Activated naive CD4-positive, alpha-beta T cell treated with anti-CD3 and anti-CD28 coated beads, Interleukin-2, amount 50 U/mL, for 72 hours (primary cell): ENCODE measurements at places on chromosomes 3 and 15.

GRCh38 chr3:113038328-113038727 is 47.5 kb downstream of the GTPBP8 start:
- no peak for DNase-seq

DNA sequence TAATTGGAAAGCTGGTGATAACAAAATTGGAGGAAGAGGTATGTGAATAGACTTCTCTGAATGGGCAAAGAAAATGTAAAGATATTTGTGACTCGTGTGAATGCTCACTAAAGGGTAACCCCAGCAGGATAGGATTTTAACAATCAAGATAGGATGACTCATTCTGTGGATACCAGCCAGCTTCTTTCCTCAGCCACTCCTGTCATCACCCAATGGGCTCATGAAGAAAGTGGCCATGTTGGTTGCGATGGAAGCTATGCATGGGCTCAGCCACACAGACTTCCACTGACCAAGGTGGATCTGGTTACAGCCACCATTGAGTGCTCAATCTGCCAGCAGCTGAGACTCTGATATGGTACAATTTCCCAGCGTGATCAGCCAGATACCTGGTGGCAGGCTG is 40.9 kb downstream of the STRIT1 start:
- DNase-seq, result no peak

GRCh38 chr15:73321496-73322450 is 47.0 kb downstream of the HCN4 start:
- no peak for DNase-seq

DNA sequence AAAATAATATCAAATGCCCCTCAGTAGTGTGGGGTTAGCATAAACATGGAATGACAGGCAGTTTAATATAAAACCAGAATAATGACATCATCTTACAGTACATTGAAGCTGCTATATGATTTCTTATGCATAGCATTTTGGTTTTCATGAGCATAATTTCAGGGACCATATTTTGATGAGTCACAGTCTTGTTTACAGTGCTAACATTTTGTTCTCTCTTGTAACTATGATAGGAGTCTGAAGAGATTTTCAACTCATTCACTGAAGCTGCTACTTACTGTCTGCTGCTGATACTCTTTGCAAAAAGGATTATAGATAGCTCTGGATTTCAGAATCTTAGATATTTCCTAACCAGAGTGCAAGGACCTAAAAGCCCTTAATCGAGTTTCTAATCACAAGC is 92.6 kb upstream of the CCDC54 start:
- no peak for DNase-seq

- DNase-seq, result no peak
These were observed 43.9 kb downstream of the UBE3A start for GRCh38 chr15:25394898-25395297.

DNA sequence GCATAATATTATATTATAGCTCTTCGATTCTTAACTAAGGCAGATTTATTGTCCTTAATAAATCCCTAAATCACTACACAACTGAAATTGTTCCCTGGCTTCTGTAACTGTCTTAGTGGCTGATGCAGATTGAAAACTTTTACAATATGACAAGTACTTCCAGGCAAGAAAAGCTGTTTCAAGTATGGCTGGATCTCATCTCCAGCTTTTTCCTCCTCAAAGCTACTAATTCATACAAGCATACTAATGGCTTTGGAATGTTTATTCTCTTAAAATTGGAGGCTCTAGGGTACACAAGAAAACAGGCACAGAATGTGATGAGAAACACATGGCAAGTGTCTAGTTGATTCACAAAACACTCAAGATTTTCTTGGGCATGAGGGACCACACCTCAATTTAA is 351.5 kb upstream of the ICE2 start:
- no peak for DNase-seq

DNA sequence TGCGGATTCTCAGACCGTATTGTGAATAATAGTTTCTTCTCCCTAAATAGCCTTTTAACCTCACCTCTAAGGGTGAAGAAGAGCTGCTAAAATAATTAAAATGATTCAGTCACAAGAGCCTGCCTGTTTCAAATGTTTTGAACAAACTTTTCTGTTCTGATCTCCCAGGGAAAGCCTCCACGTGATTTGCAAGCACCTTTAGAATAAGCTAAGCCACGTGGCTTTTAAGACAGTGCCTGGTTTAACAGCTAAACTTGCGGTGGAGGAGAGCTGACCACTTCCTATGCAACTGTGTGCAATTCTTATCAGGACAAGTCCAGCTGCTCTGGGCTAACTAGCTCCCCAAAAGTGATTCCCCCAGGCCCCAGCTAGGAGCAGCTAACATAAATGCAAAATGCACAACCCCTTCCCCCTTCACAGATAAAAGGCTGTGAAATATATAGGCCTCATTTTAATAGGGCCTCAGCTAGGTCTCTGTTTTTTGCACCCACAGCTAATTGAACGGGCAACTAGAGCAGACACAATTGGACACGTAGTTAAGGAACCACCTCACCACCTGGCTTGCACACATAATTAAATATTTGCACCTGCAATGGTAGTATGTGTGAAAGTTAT is 401.2 kb upstream of the NR2F2 start:
- DNase-seq, result no peak

DNA sequence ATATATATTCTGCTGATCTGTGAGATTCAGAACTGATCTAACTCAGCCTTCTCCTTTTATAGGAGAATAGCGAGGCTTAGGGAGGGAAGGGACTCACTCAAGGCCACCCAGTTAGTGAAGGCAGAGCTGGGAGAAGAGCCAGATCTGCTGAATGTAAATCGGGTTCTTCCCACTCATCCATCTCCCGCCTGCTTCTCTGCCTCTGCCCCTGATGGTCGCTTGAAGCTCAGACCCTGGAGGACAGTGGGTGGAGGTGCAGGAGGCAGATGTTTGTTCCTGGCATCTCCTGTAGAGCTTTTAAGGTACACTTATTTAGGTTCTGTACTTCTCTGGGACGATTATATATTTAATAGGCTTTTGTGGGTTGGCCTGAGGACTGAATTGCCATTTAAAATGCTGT is 4.3 kb downstream of the PDIA5 start:
- DNase-seq, result no peak

GRCh38 chr3:109707617-109708016 is 370.3 kb upstream of the DPPA4 start:
- DNase-seq, result no peak

DNA sequence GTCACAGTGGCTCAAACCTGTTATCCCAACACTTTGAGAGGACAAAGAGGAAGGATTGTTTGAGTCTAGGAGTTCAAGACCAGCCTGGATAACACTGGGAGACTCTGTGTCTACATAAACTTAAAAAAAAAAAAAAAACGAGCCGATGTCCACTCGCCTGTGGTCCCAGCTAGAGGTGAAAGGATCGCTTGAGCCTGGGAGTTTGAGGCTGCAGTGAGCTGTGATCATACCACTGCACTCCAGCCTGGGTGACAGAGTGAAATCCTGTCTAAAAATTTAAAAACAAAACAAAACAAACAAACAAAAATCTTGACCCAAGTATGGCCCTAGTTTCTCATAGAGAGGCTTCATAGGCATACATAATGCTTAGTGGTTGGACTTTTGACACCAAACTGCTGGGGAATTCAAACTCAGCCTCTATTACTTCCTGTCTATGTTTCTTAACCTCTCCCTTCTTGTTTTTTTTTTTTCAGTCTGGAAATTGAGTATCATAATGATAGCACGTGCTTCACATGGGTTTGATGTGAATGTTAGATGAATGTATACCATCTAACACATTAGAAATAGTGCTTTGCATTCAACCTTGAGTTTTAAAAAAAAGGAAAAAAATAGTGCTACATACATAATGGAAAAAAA is 46.4 kb upstream of the CAPN7 start:
- no peak for DNase-seq

GRCh38 chr3:122523317-122523716 is 8.6 kb upstream of the KPNA1 start:
- no peak for DNase-seq

GRCh38 chr3:62011666-62012065 is 361.7 kb downstream of the FEZF2 start:
- no peak for DNase-seq

- no peak for DNase-seq
These were observed 480.7 kb upstream of the DPPA4 start for GRCh38 chr3:109818081-109818480.

- no peak for DNase-seq
These were observed 17.4 kb upstream of the ATP2B2 start for GRCh38 chr3:10522646-10523303.

GRCh38 chr3:80929576-80929975 is 831.9 kb downstream of the GBE1 start:
- no peak for DNase-seq

DNA sequence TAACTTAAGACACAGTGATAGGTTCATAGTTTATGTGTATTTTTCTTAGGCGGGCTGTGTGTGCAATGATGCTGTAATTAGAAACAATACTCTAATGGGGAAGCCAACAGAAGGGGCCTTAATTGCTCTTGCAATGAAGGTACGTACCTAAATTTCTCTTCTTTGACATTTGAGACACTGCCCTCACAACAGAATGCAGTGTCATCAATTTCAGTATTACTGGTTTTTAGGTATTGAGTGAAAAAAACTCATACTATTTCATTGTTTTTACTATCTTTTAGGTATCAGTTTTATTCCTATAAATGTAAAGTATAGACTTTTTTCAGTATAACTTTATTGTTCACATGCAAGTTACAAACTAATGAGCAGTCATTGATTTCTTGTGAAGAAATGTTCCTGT is 59.3 kb downstream of the ASTE1 start:
- no peak for DNase-seq

- no peak for DNase-seq
These were observed 112.2 kb downstream of the FEZF2 start for GRCh38 chr3:62261121-62261520.

DNA sequence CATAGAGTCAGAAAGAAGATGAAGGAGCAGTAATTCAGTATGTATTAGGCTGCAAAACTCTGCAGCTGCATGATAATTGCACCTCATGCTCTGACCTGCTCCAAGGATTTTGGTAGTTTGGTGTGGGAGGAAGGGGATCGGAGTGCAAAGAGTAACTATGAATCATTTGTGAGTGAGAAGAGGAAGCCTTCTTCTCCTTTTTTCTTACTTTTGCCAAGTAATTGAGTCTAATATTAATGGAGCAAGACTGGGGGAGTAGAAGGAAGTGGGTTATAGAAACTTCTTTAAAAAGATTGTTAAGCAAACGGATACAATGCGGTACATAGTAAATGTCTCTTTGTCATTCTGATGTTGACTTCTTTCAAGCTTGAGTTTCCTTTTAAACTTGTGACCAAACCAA is 276.5 kb downstream of the EDEM1 start:
- no peak for DNase-seq

DNA sequence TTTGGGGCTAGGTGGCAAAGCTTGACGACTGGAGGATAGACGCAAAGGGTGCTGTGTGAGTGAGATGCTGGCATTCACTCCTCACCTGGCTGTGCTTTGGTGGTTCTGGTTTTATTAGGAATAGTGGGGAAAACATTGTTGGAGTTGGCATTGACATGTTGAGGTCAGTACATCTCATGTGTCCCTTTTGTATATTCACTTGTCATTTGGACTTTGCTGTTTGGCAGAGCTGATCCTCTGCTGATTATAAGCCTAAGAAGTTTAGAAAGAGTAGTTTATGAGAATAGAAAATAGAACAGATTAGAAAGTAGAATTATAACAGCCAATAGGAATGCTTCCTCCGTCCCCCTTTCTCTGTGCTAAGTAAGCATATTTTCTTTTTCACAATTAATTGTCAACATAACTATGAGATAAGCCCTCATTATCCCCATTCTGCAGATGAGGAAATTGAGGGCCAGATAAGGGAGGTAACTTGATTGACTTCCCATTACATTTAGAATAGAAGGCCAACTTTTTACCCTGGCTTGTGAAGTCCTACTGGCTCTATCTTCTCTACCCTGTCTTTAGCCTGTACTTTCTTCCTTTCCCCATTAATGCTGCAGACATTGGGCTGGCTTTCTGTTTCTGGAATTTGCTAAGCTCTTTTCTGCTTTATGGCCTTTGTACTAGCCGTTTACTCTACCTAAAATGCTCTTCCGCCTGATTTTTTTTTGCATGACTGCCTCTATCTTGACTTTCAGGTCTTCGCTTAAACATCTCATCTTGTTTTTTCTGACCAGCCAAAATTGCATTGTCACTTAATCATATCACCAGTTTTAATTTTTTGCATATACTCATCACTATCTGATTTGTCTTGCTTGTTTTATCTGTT is 12.8 kb downstream of the ITPR1 start:
- DNase-seq, result no peak

- no peak for DNase-seq
These were observed 80.7 kb downstream of the GADL1 start for GRCh38 chr3:30813734-30814133.

DNA sequence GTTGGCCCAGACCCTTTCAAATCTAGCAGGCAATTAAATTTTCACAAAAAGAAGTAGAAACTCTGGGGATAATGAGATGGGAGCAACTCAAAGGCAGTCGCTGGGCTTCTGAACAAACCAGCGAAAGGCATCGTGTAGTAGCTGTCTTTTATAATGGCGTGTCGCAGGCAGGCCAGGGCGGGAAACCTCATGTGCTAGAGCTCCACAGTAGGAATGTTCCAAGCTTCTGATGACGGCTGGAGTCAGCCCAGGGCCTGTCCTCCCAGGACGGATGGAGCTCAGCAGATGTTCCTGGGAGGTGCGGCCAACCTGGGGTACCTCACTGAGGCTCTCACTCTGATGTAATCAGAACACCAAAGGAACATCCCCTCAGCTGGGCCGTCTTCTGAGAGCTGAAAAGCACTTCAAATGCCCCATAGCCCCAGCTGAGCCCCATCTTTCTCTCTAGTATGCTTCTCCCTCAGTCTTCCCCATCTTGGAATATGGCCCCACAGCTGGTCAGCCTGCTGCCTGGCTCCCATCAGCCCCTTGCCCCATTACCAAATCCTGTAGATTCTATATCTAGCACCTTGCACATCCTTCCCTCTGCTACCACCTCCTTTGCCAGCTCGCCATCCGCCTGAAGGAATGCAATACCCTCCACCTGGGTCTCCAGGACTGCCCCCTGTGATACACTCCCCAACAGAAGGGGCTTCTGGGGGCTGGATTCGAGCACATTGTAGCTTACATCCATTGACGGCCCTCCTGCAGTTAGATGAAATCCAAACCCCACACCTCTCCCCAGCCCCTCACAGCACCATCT is 54.9 kb upstream of the ATP2B2 start:
- no peak for DNase-seq

DNA sequence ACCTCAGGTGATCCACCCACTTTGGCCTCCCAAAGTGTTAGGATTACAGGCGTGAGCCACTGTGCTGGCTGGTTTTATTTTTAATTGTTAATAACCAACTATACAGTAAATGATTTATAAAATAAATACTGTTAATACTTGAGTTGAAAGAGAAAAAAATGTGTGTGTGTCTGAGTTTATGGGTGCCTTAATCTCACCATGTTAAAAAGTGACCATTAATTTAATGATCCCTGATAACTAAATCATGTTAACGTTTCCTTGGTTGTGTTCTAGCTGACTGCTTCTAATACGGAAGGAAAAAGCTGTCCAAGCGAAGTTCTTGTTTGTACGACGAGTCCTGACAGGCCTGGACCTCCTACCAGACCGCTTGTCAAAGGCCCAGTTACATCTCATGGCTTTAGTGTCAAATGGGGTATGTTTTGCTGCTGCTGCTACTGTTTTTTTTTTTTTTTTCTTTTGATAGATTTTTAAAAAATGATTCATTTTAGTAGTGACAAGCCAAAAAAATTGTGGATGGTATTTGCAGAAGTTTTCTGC is 113.5 kb downstream of the GHSR start:
- DNase-seq, result no peak
